Aorta (tissue), 5 donors: ENCODE measurements at places on chromosomes 3 and 15. TPM values are rescaled to one million over a fixed set of nuclear protein-coding genes. Genes with fewer than 3 reads are reported as not detected.
A peak's percentile ranks its signal among the peaks of the same experiment; 100 is the strongest.

GRCh38 chr15:25848784-25849156 is 14.4 kb downstream of the ATP10A start:
- no peak overlapping the region for H3K4me3 ChIP-seq
- no peak for DNase-seq
- no peaks in the 10 kb centered on the region for H3K4me1 ChIP-seq
- H3K27ac ChIP-seq = peak overlapping the region; percentile 98
- H3K36me3 ChIP-seq = no peaks in the 10 kb centered on the region

GRCh38 chr3:149291178-149291577 is 42.3 kb downstream of the TM4SF18 start:
- no peaks in the 10 kb centered on the region for H3K4me1 ChIP-seq
- H3K4me3 ChIP-seq = no peak overlapping the region
- no peak for DNase-seq
- H3K27ac ChIP-seq = no peak overlapping the region
- no peaks in the 10 kb centered on the region for H3K36me3 ChIP-seq

The UBAP1L gene
- total RNA-seq = 10.3 TPM

DNA sequence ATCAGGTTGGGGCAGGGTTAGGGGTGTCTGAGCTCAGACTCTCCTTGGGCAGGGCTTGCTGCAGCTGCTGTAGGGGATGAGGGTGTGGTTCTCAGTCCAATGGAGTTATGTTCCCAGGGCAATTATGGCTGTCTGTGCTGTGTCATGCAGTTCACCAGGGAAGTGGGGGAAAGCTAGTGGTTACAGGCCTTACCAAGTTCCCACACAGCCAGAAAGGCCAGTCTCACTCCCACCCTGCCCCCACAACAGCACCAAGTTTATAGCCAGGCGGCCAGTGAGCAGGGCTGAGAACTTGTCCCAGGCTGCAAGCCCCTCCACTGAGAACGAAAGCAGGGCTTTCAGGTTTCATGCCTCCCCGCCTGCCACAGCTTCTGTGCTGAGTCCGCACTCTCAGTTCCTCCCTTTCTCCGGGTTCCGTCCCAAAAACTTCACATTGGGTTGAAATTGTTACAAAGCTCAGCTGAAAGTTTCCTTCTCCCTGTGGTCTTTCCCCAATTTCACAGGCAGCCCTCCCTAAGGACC is 19.6 kb upstream of the CPOX start:
- H3K4me3 ChIP-seq = no peak overlapping the region
- no peaks in the 10 kb centered on the region for H3K27me3 ChIP-seq
- H3K36me3 ChIP-seq = no peaks in the 10 kb centered on the region
- H3K27ac ChIP-seq = no peak overlapping the region

GRCh38 chr3:40661284-40661683 is 136.5 kb downstream of the ZNF621 start:
- no peak overlapping the region for H3K27ac ChIP-seq
- DNase-seq = no peak
- H3K36me3 ChIP-seq = no peaks in the 10 kb centered on the region
- H3K4me3 ChIP-seq = no peak overlapping the region

GRCh38 chr15:52154896-52155865 is 36.0 kb downstream of the GNB5 start:
- H3K36me3 ChIP-seq = no peaks in the 10 kb centered on the region
- DNase-seq = no peak
- H3K27ac ChIP-seq = no peak overlapping the region
- H3K4me1 ChIP-seq = no peaks in the 10 kb centered on the region
- H3K4me3 ChIP-seq = no peak overlapping the region
